H9 (cell line): ENCODE measurements at places on chromosomes 4 and X. TPM values are rescaled to one million over a fixed set of nuclear protein-coding genes. Genes with fewer than 3 reads are reported as not detected.

- no peak overlapping the region for H3K27ac ChIP-seq
- H3K27me3 ChIP-seq: no peaks in the 10 kb centered on the region
- DNase-seq: no peak
- H3K4me3 ChIP-seq: no peak overlapping the region
- H3K4me1 ChIP-seq: no peaks in the 10 kb centered on the region
These were observed 30.0 kb upstream of the PGK1 start for GRCh38 chrX:78074088-78074487.

CPZ gene
- total RNA-seq: 36.4 and 37.3 TPM in 2 replicates

DNA sequence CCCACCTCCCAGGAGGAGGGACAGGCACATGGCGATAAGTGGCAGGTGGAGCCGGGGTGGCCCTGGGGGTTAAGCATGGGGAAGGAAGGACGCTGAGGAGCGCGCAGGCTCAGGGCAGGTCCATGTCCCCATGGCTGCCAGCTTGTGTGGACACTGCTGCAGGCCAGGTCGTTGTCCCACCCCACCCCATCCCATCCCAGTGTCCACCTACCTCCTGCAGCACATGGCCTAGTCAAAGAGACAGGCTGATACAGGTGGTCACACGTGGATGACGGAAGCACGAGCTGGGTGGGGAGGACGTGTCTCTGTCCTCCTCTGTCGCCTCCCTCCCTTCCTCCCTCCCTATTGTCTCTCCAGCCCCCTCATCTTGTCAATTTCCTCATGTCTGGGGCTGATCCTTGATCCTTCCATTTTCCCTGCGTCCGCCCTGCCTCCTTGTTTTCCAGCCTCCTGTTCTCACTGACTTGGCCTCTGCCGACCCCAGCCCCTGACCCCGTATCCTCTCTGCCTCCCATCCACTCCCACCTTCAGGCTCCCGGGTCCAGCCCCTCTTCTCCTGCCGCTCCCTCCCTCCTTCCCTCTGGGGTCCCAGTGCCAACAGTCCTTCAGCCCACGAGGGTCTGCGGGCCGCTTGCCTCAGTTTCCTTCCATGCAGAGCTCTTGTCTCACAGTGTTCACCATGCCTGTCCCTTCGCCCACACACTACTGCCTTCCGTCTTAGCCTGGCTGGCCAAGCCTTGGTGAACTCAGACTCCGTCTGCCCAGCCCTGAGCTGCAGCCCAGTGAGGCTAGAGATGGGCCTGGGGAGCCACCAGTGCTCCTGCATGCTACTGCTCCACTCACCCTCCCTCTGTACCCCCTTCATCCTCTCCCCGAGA, 15.5 kb upstream of the ADD1 start:
- no peak for DNase-seq
- H3K4me3 ChIP-seq: no peak overlapping the region
- no peaks in the 10 kb centered on the region for H3K27me3 ChIP-seq
- H3K36me3 ChIP-seq: peaks cover 69% of the 10 kb centered on the region
- no peak overlapping the region for H3K27ac ChIP-seq

DNA sequence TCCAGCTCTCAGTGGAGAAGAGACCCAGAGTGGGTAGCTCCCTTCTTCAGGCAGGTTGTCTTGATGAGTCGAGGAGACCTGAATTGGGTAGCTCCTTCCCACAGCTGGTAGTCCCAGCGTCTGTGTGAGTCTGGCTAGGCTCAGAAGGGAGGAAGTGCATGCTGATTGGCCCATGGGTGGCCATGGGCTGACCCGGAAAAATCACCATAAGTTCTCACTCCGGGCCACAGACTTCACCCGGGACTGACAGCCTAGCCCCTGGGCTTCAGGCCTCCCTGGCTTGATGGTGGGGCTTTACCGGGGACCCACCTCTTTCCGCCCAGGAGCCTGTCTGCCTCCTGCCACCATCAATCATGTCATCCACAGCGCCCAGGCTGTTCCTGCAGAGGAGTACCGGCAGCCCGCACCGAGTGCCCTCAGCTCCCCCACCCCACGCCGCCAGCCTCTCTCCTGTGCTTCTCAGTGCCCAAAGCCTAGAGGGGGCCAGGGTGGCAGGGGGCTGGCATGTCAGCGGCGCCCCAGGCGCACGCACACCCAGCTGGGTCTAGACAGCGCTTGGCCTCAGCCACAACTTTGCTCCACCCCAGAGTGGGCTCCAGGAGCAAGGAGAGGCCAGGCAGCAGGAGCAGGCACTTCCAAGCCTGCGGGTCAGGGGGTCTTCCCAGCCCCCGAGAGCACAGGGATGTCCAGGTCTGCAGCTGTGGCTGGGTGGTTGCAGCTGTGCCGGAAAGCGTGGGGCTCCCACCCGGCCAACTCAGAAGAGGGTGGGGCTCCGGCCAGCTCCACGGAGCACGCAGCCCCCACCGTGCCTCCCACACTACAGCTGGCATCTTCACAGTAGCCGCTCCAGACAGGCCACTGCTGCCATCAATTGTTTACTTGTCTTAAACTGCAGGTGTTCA, 16.1 kb upstream of the SAT1 start:
- H3K4me3 ChIP-seq: no peak overlapping the region
- DNase-seq: peak; percentile 30
- peaks cover 2% of the 10 kb centered on the region; the same call in 1 of the 2 replicates for H3K4me1 ChIP-seq

- H3K36me3 ChIP-seq: no peaks in the 10 kb centered on the region
- DNase-seq: no peak
These were observed 13.2 kb downstream of the ATP8A1 start for GRCh38 chr4:42643685-42644084.

DNA sequence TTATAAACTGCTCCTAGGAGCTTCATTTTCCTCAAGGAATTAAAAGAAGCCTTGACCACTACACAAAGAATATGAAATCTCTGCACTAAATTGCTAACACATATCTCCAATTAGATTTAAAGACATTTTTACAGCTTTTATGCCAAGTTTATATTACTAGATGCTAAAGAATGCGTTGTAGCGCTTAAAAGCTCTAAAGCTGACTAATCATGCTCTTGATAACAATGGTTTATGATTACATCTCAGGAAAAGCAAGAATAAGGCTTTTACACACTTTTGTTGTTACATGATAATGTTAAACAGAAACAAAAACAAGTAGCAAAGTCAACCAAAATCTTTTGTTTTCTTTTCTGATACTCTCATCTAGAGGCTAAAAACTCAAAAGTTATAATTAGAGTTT, 44.7 kb downstream of the SLC10A7 start:
- H3K4me1 ChIP-seq: no peaks in the 10 kb centered on the region
- peaks cover 5% of the 10 kb centered on the region; the same call in 1 of the 3 replicates for H3K36me3 ChIP-seq
- no peak overlapping the region for H3K4me3 ChIP-seq
- H3K27ac ChIP-seq: no peak overlapping the region
- DNase-seq: no peak

RRH gene
- total RNA-seq: 0.20 TPM in 1 of 2 replicates, not detected in the other

GRCh38 chrX:19658030-19658429, 142.7 kb upstream of the MAP3K15 start:
- H3K27ac ChIP-seq: no peak overlapping the region
- H3K4me1 ChIP-seq: no peaks in the 10 kb centered on the region
- no peaks in the 10 kb centered on the region for H3K27me3 ChIP-seq

DNA sequence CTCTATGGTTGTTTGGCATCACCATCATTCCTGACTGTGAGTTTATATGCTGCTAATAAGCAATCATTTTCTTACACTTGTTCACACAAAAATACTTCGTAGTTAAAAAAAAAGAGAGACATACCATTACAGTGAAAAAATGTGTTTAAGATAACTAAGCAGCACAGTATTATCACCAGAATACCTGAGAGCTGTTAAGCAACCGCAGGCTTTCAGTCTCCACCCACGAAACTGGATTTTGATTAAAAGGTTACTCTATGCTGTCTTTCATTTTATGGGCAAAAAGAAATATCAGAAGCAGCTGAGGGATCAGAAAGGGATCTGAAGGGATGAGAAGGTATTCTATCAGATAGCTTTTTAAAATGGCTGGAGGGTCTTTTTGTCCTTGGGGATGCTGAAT, 148.3 kb downstream of the NEK1 start:
- no peak for DNase-seq
- no peaks in the 10 kb centered on the region for H3K27me3 ChIP-seq
- H3K4me3 ChIP-seq: no peak overlapping the region
- peaks cover 8% of the 10 kb centered on the region for H3K36me3 ChIP-seq

GRCh38 chr4:105461221-105461620, 12.6 kb downstream of the PPA2 start:
- DNase-seq: no peak
- H3K27ac ChIP-seq: no peak overlapping the region
- no peak overlapping the region for H3K4me3 ChIP-seq
- no peaks in the 10 kb centered on the region for H3K4me1 ChIP-seq
- peaks cover 17% of the 10 kb centered on the region; the same call in 2 of the 3 replicates for H3K36me3 ChIP-seq
- H3K27me3 ChIP-seq: no peaks in the 10 kb centered on the region

DNA sequence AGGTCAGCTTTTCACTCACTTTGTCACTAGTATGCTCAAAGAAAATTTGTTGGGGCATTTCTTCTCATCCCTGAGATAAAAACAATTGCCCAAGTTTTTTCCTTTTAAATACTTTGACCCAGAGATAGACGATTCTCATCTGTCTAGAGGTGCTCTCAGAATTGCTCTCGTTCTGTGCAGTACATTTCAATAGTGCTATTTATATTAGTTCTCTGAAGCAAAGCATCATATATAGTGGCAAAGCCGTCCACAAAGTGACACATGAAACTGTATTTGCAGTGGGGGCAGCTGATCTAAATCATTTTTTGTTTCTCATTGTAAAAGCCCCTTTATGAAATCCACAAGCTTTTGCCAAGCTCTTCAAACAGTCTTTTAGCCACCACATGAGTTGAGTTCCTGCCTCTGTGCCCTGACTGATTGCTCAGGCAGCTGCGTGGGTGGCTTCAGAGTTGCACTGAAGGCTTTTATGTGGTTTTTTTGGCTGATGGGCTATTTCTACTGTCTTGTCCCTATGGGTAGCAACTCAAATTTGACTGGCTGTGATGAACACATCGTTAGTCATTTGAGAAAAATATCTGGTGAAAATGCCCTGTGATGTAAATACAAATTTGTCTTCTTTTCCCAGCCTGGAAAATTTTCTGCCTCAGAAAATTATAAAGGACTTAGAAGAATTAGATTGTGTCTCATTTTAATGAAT, 119.1 kb upstream of the OTUD4 start:
- DNase-seq: no peak
- no peak overlapping the region for H3K27ac ChIP-seq
- no peaks in the 10 kb centered on the region for H3K4me1 ChIP-seq
- H3K4me3 ChIP-seq: no peak overlapping the region
- H3K36me3 ChIP-seq: no peaks in the 10 kb centered on the region

GRCh38 chrX:134294548-134294947, 57.6 kb downstream of the CCDC160 start:
- H3K4me1 ChIP-seq: no peaks in the 10 kb centered on the region
- no peaks in the 10 kb centered on the region for H3K27me3 ChIP-seq
- H3K36me3 ChIP-seq: no peaks in the 10 kb centered on the region

DNA sequence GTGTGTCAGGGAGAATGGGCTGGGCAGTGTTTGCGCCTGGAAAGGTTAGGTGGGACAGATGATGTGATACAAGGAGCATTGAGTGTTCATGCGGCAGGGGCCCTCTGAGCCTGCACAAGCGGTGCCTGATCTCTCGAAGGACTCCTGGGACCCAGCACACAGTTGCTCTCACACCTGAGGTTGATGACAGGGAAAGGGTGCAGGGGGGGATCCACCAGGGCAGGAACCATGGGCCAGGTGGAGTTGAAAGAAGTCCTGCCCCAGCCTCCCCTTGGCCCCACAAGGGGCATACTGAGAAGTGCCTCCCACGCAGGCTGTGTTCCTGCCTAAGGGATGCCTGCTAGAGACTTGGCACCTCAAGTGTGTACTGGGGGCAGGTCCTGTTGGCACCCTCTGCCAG, 33.1 kb downstream of the TKTL1 start:
- no peaks in the 10 kb centered on the region for H3K27me3 ChIP-seq
- no peaks in the 10 kb centered on the region for H3K4me1 ChIP-seq
- H3K36me3 ChIP-seq: peaks cover 2% of the 10 kb centered on the region; the same call in 1 of the 3 replicates
- no peak overlapping the region for H3K27ac ChIP-seq
- H3K4me3 ChIP-seq: peak overlapping the region; percentile 38; the same call in 1 of the 3 replicates

MAGED2 gene
- 146 and 148 TPM in 2 replicates for total RNA-seq

DNA sequence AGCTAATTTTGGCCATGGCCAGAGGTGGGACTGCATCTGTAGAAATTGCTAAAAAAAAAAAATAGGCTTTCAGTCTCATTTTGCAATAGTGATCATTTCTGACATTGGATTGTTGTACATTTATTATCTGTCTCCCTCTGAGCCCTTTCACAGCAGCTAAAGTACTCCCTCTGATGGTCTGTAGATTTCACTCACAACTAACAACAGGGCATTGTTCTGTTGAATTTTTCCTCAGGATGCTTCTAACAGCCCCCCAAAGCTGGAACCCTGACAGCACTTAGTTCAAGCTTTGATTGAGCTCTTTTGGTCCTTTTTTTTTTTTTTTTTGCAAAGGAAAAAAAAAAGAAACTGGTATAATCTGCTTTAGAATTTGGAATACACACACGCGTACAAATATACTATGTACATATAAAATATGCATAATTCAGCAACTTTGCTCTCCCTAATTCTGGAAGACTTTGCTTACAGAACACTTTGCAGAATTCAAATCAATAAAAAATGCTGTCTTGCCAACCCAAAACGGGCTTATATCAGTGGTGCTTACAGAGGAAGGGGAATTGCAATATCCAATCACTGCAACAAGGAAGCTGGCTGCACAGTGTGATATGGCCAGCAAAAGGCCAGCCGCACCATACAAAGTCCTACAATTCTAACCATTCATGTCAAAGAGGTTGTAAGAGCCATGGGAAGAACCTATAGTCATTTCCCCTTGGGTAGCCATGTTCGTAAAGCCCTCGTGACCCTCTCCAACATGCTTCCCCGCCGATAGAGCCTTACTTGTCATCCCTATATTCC, 406.4 kb downstream of the SMARCA1 start:
- H3K27me3 ChIP-seq: no peaks in the 10 kb centered on the region
- no peak for DNase-seq
- H3K4me3 ChIP-seq: no peak overlapping the region
- H3K4me1 ChIP-seq: no peaks in the 10 kb centered on the region; the same call in 1 of the 2 replicates

DNA sequence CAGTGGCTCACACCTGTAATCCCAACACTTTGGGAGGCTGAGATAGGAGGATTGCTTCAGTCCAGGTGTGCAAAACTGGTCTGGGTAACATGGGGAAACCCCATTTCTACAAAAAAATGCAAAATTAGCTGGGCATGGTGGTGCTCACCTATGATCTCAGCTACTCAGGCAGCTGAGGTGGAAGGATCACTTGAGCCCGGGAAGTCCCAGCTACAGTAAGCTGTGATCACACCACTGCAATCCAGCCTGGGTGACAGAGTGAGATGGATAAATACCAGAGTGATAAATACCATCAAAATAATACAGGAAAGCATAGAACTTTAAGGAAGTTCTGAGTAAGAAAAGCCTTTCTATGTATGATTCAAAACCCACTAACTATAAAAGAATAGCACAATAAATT, 52.8 kb downstream of the LRBA start:
- H3K27me3 ChIP-seq: no peaks in the 10 kb centered on the region
- no peaks in the 10 kb centered on the region for H3K4me1 ChIP-seq
- no peak for DNase-seq
- no peak overlapping the region for H3K27ac ChIP-seq

DNA sequence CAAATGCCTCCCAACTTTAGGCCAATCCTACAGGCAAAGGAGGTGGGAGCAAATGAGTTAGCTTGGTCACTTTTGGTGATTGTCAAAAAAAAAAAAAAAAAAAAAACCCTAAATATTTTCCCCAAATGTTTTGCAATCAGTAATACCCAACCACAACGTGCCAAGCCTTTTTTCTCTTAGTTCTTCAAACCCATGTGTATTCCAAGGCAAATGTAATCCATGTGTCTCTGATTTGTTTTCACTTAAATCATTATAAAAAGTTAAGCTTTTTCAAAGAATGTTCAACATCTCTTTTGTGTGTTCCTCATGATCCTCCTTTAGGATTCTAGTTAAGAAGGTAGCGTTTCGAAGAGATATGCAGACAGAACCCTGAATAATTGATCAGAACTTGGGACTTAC, 328.4 kb downstream of the PAPSS1 start:
- H3K36me3 ChIP-seq: peaks cover 2% of the 10 kb centered on the region; the same call in 1 of the 3 replicates
- no peaks in the 10 kb centered on the region for H3K27me3 ChIP-seq
- no peaks in the 10 kb centered on the region for H3K4me1 ChIP-seq
- no peak for DNase-seq
